Sigmoid colon (tissue), 7 donors: ENCODE measurements at places on chromosomes 2 and 18. TPM values are rescaled to one million over a fixed set of nuclear protein-coding genes. Genes with fewer than 3 reads are reported as not detected.

The LIPG gene
- total RNA-seq, result 4.4 TPM

The ADGRF3 gene
- 0.28 TPM for total RNA-seq

- no peak for DNase-seq
Observed at GRCh38 chr2:31199206-31199605, 18.1 kb downstream of the CAPN14 start.

GRCh38 chr2:8086796-8087479 lies 594.9 kb upstream of the ID2 start:
- DNase-seq, result no peak

DNA sequence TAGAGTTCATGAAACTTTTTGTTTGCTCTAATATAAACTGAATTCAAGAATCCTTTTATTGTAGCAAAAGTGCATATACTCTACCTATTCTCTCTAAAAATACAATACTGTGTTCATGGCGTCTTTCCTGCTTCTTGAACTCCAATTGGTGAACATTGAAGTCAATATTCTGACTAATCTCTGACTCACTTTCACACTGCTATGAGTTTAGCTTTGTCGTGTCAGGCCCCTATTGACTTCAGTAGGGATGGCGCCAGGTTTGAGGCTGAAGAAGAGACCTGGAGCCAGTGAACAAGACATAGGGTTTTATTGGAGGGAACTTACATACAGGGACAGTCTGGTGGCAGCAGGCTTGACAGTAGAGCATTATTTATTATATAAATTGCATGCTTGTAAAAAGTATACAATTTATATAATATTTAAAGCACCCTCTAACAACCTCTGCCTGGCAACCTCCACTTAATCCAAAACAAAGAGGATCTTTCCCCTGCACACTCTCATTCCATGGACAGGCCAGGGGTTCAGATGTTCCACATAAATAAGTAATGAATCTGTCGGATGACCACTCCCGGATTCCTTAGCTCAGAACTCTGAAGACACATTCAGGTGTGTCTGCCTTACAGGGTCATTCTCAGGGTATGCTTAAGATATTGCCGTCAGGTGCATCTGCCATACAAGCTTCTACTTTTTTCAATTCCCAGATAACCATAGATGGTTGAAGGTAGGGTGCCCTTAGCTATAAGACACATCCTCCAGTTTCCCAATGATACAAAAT lies 141.0 kb downstream of the CERS6 start:
- no peak for DNase-seq

DNA sequence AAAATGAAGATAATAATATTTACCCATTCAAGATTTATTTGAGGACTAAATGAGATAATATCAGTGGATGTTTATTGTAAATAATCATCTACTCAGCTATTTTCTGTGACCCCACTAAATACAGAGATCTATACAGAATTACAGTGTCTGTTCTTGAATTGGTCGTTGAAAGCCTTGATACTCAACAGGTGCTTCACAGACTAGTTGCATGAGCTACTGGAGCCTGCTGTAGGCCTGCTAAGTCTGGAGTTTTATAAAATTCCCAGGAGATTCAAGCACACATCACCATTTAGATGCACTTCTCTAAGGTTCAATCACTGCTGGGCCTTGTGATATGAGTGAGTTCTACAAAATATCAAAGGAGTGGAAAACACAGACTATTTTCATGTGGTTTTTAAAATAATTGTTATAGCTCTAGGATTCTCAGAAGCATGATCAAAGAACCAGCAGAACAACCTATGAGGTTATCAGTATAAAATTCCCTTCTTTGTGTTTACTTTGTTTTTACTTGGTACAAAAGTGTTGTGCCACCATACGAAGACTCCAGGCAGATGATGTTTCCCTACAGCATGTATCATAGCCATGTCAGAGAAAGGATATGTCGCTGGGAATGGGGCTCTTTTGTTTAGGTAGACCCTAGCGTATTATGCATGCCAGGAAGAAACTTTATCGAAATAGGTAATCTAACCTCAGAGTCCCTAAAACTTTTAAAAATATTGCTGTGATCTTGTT lies 7.1 kb downstream of the SULT1C4 start:
- DNase-seq, result no peak
